HuH-7 (cell line): ENCODE measurements at places on chromosomes 16 and 17.
A peak's percentile ranks its signal among the peaks of the same experiment; 100 is the strongest.

DNA sequence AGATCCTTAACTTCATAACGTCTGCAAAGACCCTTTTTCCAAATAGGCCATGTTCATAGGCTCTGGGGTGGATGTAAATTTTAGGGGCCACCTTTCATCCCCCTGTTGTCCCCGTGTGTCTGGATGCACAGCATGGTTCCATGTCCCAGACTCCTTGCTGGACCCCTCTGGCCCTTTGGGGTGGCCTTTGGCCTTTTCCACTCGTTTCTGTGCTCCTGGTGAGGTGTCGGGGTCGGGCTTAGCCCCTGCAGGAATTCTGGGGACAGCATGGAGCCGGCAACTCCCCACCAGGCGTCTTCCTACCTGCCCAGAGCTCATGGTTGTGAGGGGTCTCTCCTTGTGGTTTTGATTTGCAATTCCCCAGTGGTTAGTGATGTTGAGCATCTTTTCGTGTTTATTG, 183.5 kb downstream of the SEC14L1 start:
- DNase-seq = no peak

- no peak for DNase-seq
Observed at GRCh38 chr17:74853048-74853397, 6.7 kb downstream of the GRIN2C start.

DNA sequence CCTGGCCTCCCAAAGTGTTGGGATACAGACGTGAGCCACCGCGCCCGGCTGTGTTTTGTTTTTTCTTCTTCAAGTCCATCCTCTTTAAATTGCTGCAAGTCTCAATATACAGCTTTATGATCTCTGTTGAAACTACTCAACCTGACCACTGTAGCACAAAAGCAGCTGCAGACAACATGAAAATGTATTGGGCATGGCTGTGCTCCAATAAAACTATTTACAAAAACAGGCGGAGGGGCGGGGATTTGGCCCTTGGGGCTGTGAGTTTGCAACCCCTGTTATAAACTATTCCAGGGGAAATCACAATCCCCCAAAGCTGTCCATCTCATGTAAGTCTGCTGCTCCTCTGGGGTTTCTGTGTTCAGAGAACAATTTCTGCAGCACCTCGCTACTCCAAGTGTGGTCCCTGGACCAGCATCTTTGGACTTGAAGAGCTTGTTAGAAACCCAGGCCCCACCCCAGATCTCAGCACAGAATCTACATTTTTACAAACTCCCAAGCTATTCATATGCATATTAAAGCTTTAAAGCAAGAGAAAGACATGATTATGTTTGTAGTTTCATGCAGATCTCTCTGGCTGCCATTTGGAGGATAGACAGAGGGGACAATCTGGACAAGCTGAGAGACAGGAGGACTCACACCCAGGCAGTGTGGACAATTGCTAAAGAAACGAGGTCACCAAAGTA, 33.6 kb downstream of the TEKT5 start:
- no peak for DNase-seq

GRCh38 chr16:28974007-28974436, 556 bp upstream of the SPNS1 start:
- DNase-seq = peak; percentile 79

- no peak for DNase-seq
Observed at GRCh38 chr17:39899215-39899614, 19.2 kb downstream of the GSDMB start.

DNA sequence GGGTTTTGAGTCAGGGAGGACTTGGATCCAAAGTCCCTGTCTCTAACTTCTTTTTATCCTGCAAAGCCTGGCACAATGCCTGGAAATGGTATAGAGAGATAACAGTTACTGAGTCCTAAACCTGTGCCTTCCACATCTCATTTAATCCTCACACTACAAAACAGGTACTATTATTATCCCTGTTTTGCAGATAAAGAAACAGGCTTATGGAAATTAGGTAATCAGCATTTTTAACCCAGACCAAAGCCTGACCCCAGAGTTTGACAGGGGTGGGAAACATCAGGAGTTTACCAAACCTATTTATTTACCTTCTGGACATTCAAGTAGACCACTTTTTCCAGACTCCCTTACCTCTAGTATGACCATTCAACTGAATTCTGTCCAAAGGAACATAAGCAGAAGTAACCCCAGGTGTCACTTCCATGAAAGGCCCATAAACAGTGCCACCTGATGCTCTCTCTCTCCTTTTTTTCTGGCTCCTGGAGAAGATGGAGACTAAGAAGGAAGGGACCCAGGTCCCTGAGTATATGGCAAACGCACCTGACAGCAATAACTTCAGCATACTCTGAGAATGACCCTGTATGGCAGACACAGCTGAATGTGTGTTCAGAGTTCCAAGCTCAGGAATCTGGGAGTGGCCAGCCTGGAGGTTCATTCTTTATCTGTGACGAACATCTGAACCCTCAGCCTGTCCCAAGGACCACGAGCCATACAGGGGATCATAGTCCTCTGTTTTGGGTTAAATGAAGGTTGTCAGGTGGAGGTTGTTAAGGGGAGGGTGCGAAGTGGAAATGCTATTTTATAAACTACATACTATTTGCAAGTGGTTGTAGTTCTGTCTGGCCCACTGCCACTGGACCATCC, 62.7 kb downstream of the HLF start:
- DNase-seq = no peak

- DNase-seq = no peak
Observed at GRCh38 chr16:85266857-85267256, 154.6 kb upstream of the CIBAR2 start.

DNA sequence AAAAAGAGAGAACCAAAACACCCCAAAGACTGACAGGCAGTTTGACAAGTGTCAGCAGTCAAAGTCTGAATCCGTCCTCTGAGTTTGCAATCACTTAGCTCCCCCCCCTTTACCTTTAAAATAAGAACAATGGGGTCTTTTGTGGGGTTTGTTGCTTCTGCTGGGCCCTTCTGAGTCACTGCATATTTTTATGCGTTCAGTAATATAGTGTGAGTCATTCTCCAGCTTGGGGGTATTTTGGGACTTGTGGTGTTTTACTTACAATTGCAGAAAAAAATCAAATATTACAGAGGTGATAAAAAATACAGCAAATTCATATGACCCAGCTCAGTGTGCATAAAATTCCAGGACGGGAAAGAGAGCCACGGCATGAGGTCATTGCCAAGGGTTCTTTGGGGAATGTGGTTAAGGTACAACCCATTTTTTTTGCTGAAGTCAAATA, 120.1 kb downstream of the CYLD start:
- DNase-seq = no peak

- DNase-seq = peak; percentile 59
Observed at GRCh38 chr16:75580-76501, 2.2 kb upstream of the MPG start.

- DNase-seq = peak; percentile 75
Observed at GRCh38 chr17:352421-353212, at the start of gene RPH3AL. Gene RPH3AL (minus strand): TSS chr17:352807. CDS start chr17:327543, 25,264 bp downstream.

DNA sequence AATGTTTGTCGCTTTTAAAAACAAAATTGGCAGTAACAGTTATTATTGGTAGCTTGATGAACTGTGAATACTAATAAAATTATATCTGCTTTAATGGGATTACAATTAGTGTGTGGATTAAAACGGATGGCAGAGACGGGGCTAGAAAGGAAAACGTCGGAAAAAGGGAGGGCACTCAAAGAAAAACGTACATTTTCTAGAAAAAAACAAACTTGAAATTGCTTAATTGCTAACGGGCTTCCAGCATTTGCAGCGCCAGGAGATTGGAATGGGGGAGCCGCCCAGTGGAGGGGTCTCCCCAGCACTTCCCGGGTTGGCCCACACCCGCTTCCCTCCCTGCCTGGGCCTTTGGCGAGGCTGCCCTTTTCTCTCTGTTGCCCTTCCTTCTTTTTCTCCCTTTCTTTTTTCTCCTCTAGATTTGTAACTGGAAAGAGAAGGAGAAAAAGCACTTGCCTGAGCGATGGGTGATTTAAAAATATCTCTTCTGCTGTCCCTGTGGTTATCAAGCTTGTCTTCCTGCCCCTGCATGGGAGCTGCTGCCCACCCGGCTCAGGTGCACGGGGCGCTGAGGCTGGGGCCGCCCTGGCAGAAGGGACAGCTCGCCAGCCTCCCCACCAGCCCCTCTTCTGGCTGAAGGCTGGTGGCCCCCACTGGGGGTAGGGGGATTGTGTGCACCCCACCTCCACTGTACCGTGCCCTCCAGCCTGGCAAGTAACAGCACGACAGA, 5.9 kb downstream of the BAHCC1 start:
- DNase-seq = no peak

DNA sequence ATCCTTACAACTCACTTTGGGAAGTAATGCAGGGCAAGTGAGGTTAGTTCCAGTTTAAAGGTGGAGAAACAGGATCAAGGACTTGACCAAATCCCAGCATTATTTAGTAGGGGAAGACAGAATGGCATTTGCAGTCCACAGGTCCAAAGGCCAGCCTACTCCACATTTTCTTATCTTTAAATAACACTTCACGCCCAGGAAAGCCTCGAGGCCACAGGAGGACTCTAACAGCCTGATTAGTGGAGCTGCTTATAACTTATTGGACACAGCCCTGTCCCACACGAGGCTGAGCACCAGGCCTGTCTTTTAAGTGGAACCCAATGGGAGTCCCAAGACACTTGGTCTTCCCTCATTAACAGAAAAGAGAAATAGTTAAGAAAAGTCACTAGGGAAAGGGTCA, 12.1 kb upstream of the HYDIN start:
- no peak for DNase-seq

DNA sequence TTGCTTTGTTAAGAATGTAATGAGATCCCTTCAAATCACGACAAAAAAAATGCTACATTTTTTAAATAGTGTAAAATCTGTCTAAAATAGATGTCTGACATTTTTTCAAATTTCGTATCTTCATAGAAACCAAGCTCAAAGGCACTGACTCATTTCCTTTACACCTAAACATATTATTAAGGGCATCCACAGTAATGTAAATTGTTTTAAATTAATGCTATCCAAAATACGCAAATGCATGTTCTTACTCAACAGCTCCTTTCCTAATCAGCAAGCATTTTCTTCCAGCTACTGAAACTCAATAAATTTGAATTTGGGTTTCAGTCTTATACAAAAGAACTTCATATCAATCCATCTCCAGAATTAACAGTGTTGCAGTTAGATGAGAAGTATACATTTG, 4.3 kb downstream of the C16orf87 start:
- DNase-seq = no peak

- DNase-seq = peak; percentile 97
Observed at GRCh38 chr17:80008383-80008840, 27.3 kb downstream of the TBC1D16 start.

DNA sequence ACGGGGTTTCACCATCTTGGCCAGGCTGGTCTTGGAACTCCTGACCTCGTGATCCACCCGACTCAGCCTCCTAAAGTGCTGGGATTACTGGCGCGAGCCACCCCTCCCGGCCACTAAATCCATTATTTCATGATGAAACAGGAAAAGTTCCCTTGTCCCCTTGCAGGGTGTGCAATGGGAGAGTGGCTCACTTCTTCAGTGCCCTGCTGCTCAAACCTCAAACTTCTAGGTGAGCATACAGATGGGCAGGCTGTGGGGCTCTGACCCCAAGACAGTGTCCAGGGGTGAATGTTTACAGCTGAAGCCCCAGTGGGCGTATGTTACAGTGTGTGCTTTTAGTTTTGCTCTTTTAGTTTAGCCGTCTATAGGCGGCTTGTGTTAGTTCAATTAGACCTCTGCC, 34.7 kb downstream of the GJC1 start:
- no peak for DNase-seq

DNA sequence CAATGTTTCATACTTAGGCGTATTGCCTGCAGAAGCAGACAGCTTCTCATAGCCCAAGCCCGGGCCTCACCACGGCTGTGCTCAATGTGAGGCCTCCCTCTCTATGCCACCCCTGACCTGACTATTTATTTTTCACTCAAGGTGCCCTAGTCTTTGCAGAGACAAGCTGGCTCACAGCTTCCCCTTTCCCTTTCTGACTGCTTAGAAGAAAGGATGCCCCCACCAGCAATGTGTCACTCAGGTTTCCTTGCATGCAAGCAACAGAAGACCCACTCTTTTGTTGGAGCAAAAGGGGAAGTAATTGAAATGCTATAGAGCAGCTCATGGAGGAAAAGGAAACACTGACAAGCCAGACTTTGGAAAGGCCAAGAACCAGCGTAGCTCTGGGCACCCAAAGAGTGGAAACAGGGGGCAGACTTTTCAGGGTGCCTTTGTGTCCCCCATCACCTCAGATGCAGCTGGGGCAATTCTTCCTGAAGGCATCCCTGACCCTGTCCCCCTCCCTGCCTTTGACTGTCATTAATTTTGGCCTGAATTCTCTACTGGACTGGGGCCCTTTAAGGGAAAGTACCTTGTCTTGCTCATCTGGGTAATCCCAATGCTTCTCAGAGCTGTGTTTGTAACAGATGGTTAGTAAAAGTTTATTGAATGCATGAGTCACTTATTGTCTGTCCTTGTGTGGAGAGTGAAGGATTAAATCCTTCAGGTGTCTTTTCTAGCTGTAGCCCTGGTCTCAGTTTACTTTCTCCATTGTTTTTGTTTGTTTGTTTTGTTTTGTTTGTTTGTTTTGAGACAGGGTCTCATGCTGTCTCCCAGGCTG, 17.8 kb downstream of the RGS9 start:
- DNase-seq = no peak

DNA sequence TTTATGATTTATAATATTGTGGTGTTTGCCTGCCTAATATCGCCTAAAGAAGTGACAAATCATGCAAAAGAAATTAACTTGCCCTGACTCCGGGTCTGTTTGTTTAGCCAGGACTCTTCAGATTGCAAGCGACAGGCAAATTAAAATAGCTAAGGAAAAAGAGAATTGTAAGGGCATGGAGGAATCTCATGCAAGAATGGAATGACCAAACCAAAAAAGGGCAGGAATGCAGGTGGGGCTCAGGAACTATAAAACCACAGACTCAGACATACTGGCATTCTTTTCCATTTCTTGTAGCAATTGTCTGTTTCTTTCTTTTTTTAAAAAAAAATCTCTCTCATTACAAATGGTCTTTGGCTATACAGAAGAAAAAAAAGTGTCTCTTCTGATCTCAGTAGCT, 188.1 kb upstream of the XYLT1 start:
- no peak for DNase-seq

DNA sequence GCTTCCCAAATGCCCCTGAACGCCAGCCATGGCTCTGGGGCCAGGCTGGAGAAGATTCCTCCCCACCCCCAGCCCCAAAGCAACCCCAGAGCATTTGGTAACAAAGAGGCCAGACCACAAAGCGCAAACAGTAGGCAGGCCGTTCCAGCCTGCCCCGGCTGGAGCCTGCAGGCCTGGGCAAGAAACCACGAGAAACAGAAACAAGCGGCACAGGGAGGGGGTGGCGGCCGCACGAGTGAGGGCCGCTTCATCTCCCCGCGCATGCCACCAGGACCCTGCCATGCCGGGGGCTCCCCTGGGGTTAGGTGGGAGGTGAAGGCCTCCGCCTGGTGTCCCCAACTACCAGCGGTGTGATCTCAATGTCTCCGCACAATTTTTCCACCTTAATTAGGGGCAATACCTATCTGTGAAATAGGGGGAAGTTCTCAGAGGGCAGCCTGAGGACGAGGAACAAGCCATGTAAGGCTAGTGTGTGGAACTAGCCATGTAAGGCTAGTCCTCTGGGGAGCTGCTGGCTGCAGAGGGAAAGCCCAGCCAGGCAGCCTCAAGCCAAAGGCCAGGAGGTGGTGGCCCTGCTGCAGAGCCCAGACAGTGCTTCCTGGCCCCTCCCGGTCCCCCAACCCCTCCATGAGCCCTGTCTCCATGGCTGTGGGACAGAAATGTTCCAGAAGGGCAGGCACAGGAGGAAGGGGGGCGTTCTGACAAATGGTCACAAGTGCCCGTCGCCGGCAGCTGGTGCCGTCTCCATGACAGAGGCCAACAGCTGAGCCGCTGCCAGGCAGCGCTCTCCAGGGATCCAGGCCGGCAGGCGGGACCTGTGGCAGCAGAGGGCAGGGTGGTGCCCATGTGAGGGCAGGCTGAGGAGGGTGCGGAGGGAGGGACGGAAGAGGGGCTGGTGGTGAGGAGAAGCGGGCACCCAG, 14.5 kb upstream of the MTSS2 start:
- no peak for DNase-seq

- no peak for DNase-seq
Observed at GRCh38 chr17:59702304-59702703, 4.9 kb downstream of the PTRH2 start.
